Fibroblast of skin of left biceps (primary cell): ENCODE measurements at places on chromosomes 12 and 14.
A peak's percentile ranks its signal among the peaks of the same experiment; 100 is the strongest.

DNA sequence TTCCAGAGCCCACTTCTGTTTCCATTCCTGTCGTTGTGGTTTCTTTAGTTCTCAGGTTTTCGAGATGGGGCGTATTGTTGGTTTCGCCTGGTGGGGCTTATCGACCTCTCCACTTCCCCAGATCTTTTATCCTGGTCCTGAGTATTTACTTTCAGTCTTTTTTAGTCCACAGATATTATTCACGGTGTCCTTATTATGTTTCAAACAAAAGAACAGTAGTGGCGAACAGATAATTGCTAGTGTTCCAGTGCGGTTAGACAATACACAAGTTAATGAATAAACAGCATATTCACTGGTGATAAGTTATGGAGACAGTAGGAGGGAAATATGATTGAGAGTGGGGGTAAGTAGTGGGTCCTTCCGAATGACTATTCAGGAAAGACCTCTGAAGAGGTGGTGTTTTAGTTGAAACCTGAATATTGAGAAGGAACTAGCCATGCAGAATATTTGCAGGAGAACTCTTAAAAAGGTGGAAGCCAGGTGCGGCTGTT, 668 bp downstream of the TMEM260 start:
- DNase-seq = no peak

DNA sequence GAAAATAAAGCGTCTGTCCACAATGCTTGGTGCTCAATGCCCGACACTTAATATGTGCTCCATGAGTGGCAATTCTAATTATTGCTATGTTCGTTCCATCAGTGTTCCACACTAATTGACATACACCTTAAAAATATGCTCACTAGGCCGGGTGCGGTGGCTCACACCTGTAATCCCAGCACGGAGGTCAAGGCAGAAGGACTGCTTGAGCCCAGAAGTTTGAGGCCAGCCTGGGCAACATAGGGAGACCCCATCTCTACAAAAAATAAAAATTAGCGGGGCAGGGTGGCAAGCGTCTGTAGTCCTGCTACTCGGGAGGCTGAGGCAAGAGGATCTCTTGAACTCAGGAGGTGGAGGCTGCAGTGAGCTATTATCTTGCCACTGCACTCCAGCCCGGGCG, 635 bp upstream of the HECTD4 start:
- no peak for DNase-seq

GRCh38 chr12:59823567-59823966, 227.7 kb downstream of the SLC16A7 start:
- no peak for DNase-seq

DNA sequence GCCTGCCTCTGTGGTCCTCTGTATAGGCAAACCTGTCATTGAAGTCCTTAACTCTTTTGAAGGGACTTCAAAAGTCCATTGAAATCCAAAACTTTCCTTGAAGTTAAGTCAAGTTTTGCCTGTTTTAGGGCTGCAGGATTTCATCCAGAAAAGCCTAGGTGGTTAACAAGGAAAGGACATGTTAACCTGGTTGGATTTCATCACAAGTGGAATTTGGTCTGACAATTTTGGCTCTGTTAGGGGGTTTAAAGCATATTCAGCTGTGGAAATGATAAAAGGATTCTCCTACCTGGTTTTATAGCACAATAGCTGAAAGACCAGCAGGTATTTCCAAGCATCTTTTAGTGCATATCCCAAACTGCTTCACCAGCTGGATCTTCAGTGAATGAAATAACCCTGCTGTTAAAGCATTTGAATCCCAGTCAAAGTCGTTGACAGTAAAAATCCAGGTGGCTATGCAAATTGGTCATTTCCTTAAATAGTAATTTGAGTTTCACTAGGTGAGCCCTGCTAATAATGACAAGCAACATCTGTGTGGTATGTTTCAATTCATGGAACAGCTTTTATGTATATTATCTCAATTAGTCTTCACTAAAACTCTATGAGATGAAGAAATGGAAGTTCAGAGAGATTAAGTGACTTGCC, 400.5 kb downstream of the ETNK1 start:
- DNase-seq = no peak

DNA sequence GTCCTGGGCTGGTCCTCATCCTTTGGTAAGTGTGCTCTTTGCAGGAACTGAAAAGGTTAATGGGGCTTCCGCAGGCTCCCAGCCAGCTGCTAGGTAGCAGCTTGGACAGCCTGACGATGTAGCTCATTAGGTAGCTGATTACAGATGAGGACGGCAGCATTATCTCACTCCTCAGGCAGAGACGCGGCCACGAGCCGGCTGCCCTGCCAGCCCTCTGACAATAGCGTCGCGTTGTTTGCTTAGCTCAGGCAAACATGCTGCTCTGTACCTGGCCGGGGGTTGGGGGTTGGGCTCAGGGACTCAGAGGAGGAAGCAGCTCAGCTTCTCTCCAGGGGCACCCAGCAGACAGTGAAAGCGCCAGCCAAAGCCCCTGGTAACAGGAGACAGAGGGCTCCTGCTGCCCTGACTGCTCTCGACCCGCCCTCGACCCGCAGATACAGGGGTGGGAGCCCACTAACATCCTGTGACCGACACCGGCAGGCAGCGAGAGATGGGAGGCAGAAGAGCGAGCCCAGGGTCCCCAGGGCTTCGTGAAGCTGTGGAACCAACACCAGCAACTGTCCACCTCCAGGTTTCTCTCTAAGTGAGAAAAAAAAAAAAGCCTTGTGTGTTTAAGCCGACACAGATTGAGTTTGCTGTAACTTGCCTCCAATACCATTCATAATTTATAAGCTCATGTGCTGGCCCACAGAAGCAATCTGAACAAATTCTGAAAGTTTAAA, 53.4 kb upstream of the DLK1 start:
- no peak for DNase-seq

DNA sequence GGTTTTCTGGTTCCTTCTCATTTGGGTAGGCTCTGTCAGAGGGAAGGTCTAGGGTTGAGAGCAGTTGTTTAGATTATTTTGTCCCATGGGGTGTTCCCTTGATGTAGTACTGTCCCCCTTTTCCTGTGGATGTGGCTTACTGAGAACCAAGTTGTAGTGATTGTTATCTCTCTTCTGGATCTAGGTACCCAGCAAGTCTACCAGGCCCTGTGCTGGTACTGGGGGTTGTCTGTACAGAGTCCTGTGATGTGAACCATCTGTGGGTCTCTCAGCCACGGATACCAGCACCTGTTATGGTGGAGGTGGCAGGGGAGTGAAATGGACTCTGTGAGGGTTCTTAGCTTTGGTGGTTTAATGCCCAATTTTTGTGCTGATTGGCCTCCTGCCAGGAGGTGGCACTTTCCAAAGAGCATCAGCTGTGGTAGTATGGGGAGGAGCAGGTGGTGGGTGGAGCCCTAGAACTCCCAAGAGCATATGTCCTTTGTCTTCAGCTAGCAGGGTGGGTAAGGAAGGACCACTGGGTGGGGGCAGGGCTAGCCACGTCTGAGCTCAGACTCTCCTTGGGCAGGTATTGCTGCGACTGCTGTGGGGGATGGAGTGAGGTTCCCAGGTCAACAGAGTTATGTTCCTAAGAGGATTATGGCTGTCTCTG, 179.3 kb upstream of the BTG1 start:
- DNase-seq = no peak

DNA sequence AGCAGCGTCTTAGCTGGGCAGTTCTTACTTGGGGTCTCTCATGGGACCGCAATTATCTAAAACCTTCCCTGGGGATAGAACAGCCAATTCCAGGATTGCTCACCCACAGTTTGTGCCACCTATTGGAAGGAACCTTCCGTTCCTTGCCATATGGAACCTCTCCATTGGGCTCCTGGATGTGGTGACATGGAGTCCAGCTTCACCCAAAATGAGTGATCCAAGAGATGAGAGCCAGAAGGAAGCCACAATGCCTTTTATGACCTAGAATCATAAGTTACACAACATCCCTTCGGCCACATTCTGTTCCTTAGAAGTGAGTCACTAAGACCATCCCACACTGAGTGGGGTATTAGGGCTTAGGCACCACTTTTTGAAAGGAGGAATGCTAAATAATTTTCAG, 164.4 kb downstream of the FBXL14 start:
- DNase-seq = peak; percentile 13

GRCh38 chr12:15289192-15289591, 33.1 kb upstream of the PTPRO start:
- no peak for DNase-seq

- DNase-seq = no peak
Observed at GRCh38 chr12:130981074-130981742, 27.5 kb downstream of the ADGRD1 start.

- no peak for DNase-seq
Observed at GRCh38 chr12:62347922-62348650, 87.9 kb downstream of the USP15 start.

DNA sequence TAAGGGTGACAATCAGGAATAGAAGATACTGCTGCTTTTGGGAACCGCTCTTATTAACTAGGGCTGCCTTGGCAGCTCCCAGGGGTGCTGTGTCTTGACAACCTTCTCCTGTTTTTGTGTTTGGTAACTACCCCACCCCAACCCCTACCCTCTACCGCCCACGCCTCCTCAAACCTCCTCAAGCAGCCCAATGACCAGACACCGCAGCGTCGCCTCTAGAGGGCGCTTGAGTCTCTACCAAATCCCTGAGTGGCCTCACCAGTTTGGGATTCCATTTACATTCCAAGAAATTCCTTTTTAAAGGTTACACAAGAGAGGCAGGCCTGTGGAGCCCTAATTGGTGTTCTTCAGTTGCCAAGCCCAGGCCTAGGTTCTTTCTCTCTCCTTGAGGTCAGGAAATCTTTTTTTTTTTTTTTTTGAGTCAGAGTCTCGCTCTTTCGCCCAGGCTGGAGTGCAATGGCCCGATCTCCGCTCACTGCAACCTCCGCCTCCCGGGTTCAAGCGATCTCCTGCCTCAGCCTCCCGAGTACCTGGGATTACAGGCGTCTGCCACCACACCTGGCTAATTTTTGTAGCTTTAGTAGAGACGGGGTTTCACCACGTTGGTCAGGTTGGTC, 72.4 kb upstream of the USP44 start:
- DNase-seq = peak; percentile 68

GRCh38 chr14:91155626-91156089, 41.8 kb downstream of the DGLUCY start:
- DNase-seq = no peak
